ENCODE measurements at places on chromosomes 7 and 10.

- no peak for DNase-seq
Observed at GRCh38 chr7:20450536-20450935, 119.8 kb downstream of the ITGB8 start.

- DNase-seq, result no peak
Observed at GRCh38 chr7:115984105-115984504, 46.5 kb downstream of the TFEC start.

DNA sequence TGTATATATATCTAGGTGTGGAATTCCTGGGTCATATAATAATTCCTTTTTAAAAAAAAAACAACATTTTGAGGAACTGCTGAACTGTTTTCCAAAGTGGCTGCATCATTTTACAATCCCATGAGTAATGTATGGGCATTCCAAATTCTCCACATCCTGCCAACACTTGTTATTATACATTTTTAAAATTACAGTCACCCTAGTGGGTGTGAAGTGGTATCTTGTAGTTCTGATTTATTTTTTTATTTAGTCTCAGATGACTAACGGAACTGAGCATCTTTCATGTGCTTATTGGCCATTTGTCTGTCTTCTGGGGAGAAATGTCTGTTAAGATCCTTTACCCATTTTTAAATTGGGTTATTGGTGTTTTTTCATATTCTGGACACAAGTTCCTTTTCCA, 12.0 kb upstream of the KLHL7 start:
- no peak for DNase-seq

- no peak for DNase-seq
Observed at GRCh38 chr10:49384268-49384953, 11.5 kb downstream of the DRGX start.

GRCh38 chr10:31353574-31353973, 34.6 kb downstream of the ZEB1 start:
- DNase-seq, result no peak

- DNase-seq, result no peak
Observed at GRCh38 chr10:46096909-46097575, 51.0 kb upstream of the MSMB start.

DNA sequence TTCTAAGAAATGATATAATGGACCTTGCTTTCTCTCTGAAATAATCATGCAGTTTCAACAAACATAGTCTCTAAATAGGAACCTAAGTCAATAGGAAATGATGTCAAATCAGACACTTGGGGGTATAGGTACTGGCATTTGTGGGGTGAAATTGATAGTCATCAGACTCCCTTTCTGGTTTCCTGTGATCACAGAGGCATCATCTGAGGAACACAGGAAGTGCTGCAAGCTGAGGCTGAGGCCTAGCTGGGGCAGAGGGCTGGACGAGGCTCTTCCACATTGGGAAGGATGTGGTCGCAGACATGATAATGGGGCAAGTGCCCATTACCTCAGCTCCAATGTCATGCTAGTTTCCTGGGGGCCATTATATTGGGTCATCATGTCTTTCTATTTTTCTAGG, 33.5 kb upstream of the TARP start:
- DNase-seq, result no peak

- DNase-seq, result no peak
Observed at GRCh38 chr7:156102267-156102666, 290.0 kb upstream of the SHH start.

DNA sequence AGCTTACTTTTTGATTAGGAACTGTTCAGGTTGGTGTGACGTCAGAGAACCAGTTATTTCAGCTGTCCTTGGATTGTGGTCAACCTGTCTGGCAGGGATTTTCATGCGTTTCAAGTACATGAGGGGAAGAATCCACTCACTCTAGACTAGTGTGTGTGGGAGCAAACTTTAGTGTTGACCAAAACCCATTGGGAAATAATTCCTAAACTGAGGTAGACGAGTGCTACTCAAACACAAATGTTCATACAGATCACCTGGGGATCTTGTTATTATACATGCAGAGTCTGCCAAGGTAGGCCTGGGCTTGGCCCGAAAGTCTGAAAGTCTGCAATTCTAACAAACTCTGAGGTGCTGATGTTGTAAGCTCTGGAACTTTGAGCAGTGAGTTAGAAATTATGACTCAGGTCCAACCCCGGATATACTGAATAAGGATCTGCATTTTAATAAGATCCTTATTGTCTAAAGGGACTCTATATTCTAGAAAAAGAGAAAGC, 111.1 kb upstream of the CREB5 start:
- no peak for DNase-seq

- DNase-seq, result no peak
Observed at GRCh38 chr7:114790521-114790920, 131.4 kb upstream of the MDFIC start.

Measured in NCI-H1436 (cell line).